ENCODE measurements at places on chromosomes 5 and 9.

GRCh38 chr5:71663191-71663969 lies 55.7 kb upstream of the CARTPT start:
- DNase-seq: no peak

DNA sequence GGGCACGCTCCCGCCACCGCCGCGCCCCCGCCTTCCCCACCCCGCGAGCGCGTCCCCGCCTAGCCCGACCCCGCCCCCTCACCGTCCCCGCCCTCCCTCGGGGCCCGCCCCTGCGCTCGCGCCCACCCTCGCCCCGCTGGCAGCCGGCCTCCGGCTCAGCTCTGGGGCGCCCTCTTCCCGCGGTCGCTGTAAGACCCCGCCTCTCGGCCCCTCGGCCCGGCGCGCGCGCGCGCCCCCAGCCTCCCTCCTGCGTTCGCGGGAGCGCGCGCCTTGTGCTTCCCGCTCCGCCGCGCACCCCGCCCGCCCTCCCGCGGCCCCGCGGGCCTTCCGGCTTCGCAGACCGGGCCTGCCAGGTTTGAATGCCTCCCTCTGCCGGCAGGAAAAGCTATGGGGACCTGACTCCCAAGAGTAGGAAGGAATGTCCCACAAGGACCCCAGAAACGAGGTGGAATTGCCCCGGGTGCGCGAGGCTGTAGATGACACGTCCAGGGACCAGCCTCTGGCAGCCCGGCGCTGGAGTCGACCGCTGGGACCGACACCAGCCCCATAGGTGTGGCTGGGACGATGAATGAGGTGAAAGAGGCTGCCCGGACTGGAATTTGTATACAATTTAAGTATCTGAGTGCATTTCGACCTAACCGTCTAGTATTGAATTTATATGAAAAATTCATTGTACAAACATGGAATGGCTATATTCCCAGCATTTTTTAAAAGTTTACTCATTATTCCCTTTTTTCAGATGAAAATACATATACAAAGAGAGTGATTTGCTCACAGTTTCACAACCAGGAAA lies 416 bp upstream of the PTBP3 start:
- DNase-seq: no peak

- DNase-seq: no peak
These were observed 139.3 kb downstream of the AOPEP start for GRCh38 chr9:94865582-94866452.

DNA sequence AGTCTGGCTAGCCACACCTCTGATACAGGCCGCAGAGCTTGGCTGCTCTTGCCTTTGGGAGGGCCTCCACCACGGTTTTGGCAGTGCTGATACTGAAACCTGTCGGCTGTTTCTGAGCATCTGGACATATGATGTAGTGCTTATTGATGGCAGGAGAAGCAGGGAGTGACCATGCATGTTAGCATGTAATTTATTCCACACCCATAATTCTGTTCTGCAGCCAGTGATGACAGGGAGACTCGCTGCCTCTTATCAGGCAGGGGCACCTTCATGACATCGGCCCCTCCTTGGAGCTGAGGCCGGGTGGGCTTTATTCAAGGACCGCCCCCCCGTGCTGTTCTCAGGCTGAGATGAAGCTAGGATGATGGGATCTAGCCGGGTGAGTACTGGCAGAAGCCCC lies 49.0 kb downstream of the OLFM1 start:
- no peak for DNase-seq

- no peak for DNase-seq
These were observed 4.6 kb upstream of the PRDM12 start for GRCh38 chr9:130659699-130660248.

DNA sequence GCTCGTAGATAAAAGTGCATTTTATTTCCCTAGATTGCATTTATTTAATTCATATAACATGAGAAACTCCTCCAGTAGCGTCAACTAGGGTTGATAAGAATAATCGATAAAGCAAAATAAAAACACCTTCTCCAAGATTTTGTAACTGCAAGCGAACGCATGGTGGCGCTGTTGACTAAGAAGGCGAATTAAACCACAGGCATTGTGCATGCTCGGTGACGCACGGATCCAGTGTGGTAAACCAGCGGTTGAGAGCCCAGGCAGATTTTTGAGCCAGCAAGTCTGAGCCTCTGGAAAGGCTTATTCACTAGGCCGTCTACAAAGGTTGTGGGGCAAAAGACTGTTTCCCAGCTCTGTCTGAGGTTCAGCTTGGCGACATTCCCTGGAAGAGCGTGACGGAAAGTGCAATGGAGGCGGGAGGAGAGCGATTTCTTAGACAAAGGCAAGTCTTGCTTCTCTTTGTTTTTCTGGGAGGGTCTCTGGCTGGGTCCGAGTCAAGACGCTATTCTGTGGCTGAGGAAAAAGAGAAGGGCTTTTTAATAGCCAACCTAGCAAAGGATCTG lies at the start of gene PCDHB3:
PCDHB3 (plus strand) TSS at position 231 of the 563 bp plus-strand sequence; CDS start at position 408, 177 bp downstream.
- no peak for DNase-seq

DNA sequence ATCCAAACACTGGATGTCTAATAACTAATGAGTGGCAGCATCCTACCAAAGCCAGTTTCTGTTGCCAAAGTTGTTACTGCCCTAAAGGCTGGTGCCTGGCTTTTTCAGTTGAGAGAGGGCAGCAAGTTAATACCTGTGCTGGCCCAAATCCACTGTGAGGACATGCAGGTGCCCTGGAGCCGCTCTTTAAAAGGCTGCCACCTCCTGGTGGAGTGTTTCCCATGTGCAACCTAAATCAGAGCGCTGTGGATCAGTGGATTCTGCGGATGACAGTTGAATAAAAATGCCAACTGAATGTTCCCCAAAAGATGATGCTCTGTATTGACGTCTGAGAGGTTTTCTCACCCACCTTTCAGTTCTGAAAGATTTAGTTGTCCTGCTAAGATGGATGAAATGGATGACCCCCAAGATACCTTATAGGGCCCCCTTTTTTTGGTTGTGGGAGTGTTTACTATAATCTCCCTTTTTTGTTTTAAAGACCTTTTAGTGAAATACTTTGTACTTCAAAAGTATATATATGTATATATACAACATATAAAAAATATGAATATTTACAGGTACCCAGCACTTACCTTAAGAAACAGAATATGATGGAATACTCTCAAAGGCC lies 146.4 kb downstream of the EGFLAM start:
- DNase-seq: no peak

DNA sequence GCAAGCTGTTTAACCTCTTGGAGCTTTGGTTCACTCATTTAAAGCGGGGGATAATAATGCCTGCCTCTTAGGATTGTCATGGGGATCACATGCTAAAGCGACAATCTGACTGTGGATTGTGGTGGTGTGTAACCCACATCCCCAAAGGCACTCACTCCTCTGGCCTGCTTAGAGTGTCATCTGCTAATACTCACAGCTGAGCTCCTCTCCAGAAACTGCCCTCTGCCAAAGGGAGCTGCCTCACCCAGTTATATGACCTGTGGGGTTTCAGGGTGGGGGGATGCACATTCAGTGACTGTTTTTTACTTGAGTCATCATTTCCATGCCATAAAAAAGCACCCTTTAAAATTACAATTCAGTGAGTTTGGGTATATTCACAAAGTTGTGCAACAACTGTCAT lies 110.0 kb upstream of the SPOCK1 start:
- DNase-seq: no peak

DNA sequence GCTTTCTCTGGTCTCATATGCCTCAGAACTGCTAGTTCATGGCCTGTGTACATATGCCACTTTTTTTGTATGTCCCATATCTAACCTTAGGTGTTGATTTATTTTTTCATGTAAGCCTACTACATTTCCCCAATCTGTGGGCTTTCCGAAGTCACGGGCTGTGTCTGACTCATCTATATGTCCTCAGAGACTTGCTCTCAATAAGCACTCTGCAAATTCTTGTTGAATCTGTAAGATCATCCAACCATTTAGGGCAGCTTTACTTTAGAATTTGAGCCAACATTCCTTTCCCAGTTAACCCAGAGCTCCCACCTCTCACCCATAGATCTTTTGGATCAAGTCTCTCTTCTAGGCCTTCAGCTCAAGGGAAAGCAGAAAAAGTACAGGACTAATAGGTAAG lies 263.4 kb downstream of the SEC61B start:
- DNase-seq: no peak

All from NCI-H187 treated with DMSO at 0.1 percent for 48 hours (cell line).